ENCODE measurements at places on chromosomes 6 and 20. TPM values are rescaled to one million over a fixed set of nuclear protein-coding genes. Genes with fewer than 3 reads are reported as not detected.

NFKBIL1 gene
- 44.3 TPM for total RNA-seq

RNF144B gene
- total RNA-seq, result 0.83 TPM

MOXD1 gene
- total RNA-seq, result 89.8 TPM

RPL10A gene
- 2,463 TPM for total RNA-seq

GRCh38 chr6:115814907-115815306, 245.8 kb downstream of the FRK start:
- DNase-seq, result no peak

GRCh38 chr6:12296255-12296573, 6.1 kb downstream of the EDN1 start:
- DNase-seq, result peak; percentile 53

DNA sequence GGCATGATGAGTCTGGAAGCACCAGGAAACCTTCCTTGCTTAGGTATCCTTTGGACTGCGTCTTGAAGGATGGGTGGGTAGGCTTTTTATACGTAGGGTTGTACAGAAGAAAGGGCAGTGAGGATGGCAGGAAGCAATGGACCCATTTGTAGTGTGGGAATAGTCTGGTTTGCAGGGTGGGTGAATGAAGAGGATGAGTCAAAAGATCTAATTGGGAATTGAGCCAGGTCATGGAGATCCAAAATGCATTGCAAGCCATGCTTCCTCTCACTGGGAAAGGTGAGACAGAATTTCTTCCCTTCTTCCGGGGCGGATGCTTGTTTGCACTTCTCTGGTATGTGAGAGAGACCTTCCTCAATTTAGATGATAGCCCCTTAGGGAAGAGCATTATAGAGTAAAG, 10.1 kb upstream of the BTBD3 start:
- DNase-seq, result no peak

DNA sequence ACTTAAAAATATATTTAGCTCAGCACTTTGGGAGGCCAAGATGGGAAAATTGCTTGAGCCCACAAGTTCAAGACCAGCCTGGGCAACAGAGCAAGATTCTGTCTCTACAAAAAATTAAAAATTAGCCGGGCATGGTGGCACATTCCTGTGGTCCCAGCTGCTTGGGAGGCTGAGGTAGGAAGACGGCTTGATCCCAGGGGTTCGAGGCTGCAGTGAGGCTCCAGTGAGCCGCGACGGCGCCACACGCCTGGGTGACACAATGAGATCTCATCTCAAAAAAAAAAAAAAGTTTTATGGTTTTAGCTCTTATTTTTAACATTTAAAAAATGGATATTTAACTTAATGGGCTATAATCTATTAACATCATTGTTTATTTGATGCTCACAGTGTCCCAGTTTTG, 97.2 kb upstream of the RIPOR2 start:
- no peak for DNase-seq

Measured in fibroblast of lung (primary cell).